Naive B cell (primary cell): ENCODE measurements at places on chromosomes 6 and 20. TPM values are rescaled to one million over a fixed set of nuclear protein-coding genes. Genes with fewer than 3 reads are reported as not detected.

The COL19A1 gene
- polyA plus RNA-seq = 32.1 TPM

The HLA-DRB1 gene
- polyA plus RNA-seq = 4,272 TPM

The CAP2 gene
- polyA plus RNA-seq = not detected

GRCh38 chr20:38805958-38806854 is 709 bp downstream of the PPP1R16B start:
- peak; percentile 70 for DNase-seq

DNA sequence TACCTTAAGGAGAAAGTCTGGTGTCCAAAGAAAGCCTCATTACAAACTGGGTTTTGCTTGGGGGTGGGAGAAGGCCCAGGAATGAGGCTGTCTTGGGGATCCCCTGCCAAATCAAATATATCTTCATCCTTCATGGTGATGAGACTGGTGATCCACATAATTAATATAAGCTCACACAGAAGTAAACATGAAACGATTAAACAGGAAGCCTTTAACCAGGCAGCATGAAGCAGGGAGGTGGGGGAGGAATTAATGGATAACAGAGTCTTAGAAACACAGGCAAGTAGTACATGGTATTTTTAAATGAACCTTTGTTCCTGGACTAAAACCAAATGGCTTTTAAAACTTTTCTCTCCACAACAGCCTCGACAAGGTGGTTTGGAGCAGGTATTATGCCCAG is 437.5 kb downstream of the TFAP2A start:
- DNase-seq = no peak

GRCh38 chr6:27294409-27294808 is 17.7 kb downstream of the POM121L2 start:
- DNase-seq = no peak

DNA sequence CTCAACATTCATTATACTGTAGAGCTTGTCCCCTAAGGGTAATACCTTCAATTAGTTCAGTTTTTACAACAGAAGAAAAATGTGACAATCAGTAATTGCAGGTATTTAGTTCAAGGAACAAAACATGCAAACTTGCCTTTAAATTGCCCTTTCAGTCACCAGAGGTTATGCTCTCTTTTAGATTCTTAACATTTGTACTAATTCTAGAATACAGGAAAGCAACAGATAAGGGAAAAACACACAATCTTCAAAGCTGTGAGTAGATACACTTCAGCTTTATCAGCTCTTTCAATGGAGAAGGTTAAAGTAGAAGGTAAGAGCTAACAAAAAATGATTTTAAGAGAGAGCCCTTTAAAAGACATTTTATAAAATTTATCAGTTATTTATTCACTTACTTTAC is 173.1 kb downstream of the HS3ST5 start:
- no peak for DNase-seq
